Dorsolateral prefrontal cortex (tissue), 122 donors: ENCODE measurements at places on chromosomes 3 and 15.

DNA sequence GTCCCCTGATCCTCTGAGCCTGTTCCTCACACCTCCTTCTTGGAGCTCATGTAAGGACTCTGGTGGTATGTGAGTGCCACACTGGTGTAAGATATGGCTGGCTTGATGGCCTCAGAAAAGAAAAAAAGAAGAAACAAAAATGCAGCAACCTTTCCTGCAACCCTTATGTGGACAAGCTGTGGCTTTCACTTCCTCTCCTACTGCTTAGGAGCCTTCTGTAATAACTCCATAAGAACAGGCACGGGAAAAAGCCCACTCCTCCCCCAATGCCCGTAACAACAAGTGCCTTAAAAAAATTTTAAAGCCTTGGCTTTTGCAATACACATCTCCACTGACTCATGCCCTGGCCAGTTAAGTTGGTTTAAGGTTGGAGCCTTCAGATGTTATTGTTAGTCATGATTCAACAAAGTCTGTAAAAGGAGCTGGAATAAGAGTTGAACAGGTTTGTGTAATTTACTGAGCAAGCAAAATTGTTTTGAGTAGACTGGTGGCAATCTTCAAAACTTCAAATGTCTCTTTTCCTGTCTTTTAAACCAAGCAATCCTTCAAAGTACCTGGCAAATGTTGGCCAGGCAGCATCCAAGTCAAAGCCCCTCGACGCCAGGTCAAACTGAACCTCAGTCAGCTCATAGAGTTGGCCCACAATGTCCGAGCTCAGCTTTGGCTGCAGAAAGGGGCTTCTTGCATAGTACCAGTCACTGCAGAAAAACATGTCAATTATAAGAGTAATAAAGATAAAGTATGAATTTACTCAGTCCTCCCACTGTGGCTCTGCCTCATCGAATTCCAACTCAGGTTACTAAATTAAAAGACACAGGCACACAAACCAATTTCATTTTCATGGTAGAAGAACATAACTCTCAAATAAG lies 22.9 kb downstream of the FYCO1 start:
- DNase-seq: no peak

DNA sequence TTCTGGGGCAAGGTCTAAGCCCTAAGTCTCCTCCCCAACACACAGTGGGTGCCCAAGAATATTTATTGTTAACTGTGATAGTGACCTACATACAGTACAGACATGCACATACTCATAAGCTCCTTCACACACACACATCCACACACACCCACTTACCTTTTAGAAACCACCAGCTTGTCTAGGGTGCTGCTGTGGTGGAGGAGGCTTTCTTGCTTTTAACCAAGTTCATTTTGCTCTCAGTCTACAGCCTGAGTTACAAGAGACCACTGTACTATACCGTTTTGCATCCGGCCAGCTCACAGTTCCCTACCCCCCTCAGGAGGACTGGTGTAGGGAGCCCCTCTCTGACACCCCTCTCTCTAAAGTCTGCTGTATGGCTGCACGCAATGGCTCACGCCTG lies 16.7 kb downstream of the DAPK2 start:
- DNase-seq: no peak

DNA sequence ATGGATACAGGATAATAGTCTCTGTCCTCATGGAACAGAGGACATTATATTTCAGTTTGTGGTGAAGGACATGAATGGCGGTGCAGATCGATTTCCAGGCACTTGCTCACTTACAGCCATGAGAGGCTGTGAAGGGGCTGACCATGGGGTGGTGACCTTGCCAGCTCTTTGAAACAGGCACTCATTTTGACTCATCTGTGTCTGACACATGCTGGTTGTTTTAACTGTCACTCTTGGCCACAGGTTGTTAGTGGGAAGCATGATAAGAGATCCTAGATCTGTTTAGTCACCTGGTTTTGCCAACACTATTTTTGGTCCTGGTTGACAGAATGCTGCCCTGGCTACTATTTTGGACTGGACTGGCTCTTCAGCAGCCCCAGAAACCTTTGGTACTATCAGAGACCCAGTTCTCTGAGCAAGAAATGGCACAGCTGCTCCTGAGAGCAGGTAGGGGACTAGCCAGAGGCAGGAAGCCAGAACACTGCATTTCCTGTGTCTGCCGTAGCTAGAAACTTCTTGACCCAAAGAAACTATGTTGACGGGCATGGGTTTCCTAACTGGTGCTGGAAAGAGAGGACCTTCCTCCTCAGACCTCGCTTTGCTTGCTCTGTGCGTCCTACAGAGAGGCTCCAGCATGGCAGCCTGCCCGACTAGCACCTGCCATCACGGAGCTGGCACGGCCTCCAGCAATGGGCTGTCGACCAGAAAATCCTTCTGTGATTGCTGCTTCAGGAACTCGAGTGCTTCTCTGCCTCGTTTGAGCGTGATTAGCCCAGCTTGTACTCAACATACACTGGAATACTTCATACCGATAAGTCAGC lies 6.3 kb downstream of the PXYLP1 start:
- DNase-seq: peak; percentile 55

DNA sequence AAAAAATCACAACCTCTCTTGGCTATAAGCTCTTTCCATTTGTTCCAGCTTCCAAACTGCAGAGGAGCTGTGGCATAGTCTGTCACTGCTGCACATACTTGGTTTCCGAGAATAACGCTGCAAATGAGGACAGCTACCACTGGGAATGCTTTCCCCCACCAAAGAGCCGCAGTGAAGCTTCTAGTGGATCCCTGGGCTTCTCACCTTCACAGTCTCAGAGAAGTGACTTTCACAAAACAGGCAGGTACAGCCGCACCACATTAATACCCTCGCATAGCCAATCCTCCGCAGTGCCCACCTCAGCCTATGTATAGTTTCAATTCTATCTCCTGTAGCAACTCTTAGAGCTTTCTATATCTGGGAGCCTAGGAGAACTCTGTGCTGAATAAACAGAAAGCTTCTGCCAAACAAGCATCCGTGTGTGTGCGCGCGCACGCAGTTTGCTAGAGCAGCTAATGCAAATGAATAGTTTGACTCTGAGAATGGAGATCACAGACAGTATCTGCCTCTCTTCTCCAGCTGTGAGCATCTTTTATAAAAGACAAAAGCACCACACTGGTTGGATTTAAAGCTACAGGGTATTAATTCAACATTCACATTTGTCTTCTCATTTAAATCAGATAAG lies 81.9 kb upstream of the PLXND1 start:
- peak; percentile 97 for DNase-seq

DNA sequence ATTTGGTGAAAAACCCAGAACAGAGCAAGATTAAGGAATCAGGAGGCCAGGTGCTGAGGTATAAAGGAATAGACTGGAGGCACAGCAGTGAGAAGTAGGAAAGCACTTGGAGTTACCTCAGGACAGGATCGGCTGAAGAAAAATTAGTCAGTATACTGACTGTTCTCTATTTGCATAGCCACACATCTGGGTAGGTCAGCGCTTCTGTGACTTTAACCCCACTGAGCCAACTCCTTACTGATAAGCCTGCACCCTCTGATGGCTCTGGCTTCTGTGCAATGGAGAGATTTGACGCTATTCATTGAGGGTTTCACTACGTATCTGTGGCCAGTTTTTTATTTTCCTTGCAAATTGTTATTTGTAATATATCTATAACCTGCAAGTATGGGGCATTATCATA lies 22.3 kb downstream of the MECOM start:
- DNase-seq: no peak

GRCh38 chr3:29677421-29677820 lies 396.6 kb downstream of the RBMS3 start:
- DNase-seq: no peak

DNA sequence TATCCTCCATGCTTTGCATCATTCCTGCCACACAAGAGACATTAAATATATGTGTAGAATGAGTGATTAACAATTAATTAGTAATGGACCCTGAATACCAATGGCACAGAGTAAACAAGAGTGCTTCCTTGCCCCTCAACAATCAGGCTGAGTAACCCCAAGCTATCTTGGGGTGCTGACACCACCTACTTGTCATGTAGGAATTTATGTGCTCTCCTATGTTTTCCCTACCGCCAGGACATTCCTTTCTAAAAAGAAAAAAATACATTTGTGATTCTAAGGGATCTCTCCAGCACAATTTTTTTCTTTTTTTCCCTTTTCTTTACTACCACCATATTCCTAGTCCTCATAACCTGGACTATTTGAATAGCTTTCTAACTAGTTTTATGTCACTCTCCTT lies 449.1 kb downstream of the MFSD1 start:
- DNase-seq: no peak

GRCh38 chr3:107458871-107459270 lies 63.9 kb upstream of the BBX start:
- no peak for DNase-seq

- DNase-seq: no peak
Observed at GRCh38 chr3:123559040-123559861, 25.6 kb downstream of the HACD2 start.

- DNase-seq: no peak
Observed at GRCh38 chr3:57981483-57982087, 26.6 kb upstream of the FLNB start.

DNA sequence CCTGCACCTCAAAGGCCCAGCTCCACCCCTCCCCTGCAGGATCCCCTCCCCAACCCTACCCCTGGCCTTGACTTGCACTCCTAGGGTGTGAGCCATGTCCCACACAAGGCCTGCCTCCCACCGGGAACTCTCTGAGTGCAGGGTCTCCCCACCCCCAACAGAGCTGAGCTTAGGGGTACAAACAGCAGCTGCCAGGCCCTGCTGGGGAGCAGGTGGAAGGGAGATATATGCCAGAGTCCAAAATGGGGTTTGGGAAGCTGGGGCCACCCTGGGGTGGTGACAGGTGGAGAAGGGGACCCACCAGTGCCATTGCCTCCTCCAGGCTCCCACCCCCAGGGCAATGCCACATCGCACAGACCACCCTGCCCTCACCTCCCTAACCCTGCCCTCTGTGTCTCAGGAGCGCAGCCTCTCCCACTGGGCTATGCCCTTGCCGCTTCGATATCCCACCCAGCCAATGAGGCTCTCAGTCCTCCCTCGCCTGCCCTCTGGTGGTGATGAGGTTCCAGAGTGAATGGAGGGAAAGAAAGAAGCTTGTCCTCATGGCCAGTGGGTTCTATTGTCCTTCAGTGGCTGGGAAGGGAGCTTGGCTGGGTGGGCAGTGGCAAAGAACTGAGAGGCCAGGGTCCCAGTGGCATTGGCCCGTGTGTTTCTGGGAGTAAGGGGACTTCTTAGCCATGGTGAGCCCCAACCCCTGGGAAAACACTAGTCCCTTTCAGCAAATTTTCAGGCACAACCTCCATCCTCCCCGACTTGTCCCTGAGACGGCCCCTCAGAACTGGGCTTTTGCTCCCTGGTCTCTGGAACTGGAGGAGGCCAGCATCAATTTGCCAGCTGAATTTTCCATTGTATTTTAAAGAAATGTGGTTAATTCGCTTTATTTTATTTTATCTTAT lies 46.8 kb downstream of the CYP11A1 start:
- peak; percentile 67 for DNase-seq
